ENCODE measurements at places on chromosomes 13 and 19.

DNA sequence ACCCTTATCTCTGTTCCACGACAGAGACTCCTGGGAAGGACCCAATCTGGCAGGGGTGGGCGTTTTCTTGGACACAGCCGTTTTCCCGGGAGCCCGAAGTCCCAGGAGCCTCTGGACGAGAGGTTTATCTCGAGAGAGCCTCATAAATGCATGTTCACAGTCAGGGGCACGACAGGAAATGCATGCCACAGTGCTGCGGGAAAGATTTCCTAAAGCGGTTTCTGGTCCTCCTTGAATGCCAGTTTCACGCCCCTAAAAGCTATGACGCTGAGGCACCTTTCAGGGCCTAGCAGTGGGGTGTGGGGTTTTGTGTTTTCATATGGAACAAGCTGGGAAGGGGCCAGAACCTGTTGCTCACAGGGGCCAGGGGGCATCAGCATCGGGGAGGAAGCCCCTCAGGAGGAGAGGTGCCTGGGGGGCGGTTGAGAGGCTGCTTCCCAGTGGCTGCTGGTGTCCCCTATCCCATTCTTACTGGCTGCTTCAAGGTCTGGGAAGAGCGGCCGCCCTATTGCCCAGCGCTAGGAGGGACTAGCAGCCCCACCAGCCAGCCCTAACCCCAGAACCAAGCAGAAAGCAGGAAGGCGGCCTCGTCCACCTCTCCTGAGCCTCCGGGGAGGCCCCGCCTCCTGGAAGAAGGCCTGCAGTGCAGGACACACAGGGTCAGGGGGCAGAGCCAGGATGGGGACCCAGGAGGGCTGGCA, 157.0 kb downstream of the KDM4B start:
- DNase-seq: no peak

- DNase-seq: no peak
Observed at GRCh38 chr13:50250401-50250800, 235.2 kb downstream of the KCNRG start.

- no peak for DNase-seq
Observed at GRCh38 chr13:41701676-41702075, 244.3 kb downstream of the RGCC start.

GRCh38 chr19:628168-628567, 5.2 kb downstream of the POLRMT start:
- no peak for DNase-seq

DNA sequence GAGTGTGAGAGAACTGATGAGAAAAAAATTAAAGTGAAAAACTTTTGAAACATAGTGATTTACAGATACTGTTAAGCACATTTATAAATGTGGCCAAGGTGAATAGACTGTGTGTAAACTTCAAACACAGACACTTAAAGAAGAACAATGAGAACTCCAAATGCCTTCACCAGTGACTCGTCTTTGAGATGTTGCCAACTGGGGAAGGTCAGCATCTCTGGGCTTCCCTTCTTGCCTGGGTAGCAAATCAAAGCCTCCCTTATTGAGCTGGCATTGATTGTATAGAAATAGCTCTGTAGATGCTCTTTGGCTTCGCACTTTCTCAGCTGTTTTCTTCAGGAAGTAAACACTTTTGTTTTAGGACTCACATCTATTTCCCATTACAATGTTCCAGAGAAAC, 177.3 kb upstream of the SGCG start:
- no peak for DNase-seq

- no peak for DNase-seq
Observed at GRCh38 chr13:73625562-73626339, 508.5 kb downstream of the KLF12 start.

DNA sequence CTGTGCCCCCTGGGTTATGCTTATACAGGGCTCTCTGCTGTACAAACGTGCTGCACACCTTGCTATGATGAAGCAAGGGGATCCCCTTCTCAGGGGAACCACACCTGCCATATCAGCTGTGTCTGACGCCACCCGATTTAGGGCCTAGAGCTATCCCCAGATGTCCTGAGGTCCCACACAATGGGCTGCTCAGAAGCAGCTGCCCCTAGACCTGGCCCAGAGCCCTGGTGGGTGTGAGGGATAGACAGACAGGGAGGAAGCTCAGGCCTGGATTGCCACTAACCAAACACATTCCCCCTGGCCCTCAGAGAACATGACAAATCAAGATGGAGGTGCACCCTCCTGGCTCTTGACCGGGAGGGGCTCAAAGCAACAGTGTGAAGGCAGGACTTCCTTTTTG, 59.3 kb downstream of the TSHZ3 start:
- DNase-seq: no peak

DNA sequence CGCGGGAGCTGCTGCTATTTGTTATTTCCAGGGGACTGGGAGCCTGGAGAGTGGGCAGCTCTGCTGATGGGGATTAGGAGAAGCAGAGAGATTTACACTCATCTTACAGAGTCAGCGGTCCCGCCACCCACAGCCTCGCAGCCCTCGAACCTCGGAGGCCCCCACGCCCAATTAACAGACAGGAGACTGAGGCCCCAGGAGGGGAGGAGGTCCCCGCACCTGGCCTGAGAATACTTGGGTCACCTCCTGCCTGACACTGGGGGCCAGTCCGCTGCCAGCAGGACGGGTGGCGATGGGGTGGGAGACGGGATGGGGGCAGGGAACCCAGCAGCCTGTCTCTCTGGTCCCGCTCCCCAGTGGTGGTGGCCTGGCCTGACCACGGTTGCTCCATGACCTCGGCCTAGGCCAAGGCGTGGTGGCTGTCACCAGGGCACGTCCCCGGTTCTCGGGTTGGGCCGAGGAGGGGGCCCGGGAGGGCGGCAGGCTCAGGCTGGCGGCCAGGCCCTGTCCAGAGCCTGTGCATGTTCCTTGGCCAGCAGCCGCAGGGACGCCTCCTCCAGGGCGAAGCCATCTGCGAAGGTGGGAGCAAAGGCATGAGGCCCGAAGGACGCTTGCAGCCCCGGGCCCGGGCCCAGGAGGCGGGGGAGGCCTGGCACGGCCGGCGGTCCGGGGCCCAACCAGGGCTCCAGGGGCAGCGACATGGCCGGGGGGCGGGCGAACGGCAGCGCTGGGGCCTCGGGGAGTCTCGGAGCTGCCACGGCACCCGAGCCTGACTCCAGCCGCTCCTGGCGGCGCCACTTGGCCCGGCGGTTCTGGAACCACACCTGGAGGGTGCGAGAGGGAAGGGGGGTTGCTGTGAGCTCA, 1.7 kb downstream of the RAX2 start:
- no peak for DNase-seq

GRCh38 chr13:63124863-63125262, 1709.2 kb upstream of the PCDH20 start:
- DNase-seq: no peak
